ENCODE measurements at places on chromosomes 6 and 20.

- DNase-seq: no peak
These were observed 1044.7 kb downstream of the GRIK2 start for GRCh38 chr6:102438171-102438570.

DNA sequence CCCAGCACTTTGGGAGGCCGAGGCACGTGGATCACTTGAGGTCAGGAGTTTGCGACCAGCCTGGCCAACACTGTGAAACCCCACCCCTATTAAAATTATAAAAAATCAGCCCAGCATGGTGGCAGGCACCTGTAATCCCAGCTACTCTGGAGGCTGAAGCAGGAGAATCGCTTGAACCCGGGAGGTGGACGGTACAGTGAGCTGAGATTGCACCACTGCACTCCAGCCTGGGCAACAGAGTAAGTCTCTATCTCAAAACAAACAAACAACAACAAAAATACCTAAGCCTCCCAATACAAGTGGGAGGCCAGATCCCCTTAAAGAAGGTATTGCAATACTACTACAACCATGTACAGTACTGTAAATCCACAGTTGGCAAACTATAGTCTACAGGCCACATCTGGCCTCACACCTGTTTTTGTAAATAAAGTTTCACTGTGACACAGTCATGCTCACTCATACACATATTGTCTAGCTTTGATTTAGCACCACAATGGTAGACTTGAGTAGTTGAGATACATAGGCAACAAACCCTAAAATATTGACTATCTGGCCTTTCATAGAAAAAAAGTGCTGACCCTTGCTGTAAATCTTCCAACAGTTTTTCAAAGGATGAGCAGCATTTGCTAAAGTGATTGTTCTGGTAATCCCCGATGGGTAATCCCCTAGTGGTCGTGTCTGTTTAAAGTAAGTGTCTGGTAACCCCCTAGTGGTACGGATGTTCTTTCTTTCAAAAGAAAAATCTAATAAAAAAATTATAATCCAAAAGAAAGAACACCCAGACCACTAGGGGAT lies 202.0 kb downstream of the RNGTT start:
- DNase-seq: no peak

DNA sequence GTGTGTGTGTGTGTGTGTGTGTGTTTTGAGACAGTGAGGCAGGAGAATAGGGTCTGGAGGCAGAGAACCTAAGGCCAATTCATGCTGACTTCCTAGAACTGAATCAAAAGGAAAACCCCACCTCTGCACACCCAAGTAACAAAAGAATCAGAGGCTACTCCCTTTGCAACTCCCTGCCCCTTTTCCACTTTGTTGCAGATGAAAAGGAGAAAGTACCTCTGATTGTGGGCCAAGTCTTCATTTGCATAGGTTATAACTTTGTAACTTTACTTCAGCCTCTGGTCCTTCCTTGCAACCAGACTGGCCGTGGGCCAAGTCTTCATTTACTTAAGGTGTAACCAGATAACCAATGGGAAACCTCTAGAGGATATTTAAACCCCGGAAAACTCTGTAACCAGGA lies 168.8 kb downstream of the EYA2 start:
- no peak for DNase-seq

GRCh38 chr6:56513631-56514030 lies 129.1 kb downstream of the DST start:
- DNase-seq: no peak

- DNase-seq: no peak
These were observed 986.2 kb upstream of the CITED2 start for GRCh38 chr6:140360651-140361050.

GRCh38 chr6:90230548-90231215 lies 66.0 kb downstream of the BACH2 start:
- no peak for DNase-seq

DNA sequence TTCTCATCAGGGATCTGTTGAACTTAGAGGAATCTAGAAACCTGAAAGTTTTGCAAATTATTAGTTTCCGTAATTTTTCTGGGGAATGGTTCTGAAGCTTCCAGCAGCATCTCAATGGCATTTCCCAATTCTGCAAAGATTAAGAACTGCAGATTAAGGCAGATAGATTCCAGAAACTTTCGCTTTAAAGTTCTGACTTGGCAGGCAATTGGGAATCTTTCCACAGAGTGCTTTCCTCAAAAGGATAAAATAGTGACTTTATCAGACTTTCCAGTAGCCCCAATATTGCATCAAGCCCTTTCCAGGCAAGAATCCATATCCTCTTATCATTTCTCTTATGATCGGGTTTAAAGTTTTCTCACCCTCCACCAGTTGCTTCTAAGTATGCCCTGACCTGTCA lies 261.1 kb downstream of the FNDC1 start:
- no peak for DNase-seq

DNA sequence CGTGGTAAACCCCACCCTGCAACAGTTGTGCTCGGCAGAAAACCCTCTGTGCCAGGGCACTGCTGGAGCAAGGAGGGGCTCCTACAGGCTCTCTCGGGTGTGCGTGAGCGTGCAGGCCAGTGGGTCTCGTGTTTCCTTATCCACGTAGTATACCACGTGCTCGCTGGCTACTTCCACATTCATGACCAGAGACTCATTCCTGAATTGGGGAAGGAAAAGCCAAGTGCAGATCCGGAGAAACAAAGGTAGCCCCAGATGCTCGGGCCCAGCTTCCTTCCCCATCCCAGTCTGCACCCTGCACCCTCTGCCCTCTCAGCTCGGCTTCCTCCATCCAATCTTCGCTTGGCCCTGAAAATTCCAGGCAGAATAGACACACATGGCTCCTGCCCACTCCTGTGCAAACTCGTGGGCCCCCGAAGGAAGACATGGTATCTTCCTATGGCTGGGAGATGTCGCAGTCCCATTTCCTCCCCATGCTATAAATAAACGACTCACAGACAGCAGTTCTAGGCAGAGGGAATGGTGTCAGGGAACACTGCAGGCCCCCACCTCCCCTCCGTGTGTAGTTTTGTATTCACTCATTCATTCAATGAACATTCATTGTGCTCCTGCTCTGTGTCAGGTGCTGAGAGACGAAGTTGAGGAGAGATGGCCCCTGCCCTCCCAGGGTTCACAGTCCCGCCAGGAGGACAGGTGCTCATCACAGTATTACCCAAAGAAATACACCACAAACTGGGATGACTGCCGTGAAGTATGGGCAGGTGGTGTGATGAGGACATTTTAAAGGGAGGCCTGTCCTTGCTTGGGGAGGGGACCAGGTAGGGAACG lies 29.6 kb downstream of the NPEPL1 start:
- no peak for DNase-seq

DNA sequence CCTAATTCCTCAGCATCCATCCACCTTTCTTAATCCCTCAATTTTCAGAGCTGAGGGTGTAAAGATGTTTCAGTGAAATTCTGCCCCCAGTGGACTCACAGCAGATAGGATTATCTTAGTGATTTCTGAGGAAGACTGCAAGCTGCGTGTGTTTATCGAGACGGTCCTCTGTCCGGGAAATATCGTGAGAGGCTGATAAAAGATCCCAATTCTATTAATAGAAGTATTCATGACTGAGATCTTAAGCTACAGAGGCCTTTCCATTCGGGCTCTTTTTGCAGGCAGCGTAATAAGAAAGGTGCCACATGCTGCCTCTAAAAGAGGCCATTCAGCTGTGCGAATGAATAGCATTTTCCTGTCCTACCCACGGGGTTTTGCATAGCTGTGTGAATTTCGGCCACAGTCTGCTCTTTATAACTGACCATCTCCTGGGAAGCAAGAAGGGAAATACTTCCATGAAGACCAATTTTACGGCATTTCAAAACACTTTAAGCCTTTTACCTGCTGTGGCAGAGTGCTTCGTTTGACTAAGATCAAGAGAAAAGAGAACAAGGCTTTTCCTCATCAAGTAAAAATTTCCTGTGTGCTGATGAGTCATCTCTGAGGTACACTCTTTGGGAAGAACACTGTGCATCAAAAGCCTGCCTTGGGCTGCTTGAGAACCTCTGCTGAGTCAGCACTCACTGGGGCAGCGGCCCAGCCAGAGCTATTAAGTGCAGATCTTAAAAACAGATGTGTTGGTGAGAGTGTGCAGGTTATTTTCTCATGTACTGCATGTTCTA lies 208.8 kb downstream of the ARHGAP18 start:
- no peak for DNase-seq

DNA sequence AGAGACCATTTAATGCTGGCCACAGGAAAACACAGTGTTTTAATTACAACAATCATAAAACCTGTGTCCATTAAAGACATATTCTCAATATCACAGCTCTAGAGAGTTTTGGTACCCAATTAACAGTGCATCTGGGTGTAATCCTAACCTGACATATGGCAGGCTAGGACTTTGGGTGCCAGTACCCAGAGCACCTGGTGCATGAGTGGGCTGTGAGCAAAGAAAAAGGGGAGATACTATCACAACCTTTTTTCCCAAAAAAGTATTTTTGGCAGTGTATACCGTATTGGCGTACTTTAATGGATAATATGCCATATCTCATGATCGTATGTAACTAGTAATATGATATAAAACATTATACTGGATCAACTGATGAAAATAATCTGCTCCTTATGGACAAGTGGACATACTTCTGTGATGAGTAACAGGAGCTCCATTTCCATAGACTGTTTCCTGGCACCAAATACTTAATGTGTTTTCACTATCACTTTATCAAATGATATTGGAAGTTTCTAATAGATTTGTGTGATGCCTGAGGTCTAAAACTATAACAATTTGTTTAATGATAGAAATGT lies 91.7 kb downstream of the COL19A1 start:
- DNase-seq: no peak

DNA sequence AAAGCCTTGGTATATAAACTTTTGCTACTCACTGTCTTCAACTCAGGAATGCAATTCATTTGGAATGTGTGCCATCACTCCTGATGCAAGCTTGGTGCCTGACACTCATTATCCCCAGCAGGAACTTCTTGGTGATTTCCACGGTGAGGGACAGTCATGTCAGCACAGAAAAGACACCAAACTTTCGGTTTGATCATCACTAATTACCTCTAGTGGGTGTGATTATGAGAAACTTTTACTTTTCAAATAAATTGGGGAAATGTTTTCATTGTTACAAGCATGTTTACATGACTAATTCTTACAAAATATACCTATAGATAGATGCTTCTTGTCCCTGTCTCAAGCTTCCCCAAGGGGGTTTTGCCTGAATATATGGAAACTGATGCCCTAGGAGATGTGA lies 40.9 kb downstream of the RPP40 start:
- DNase-seq: no peak

DNA sequence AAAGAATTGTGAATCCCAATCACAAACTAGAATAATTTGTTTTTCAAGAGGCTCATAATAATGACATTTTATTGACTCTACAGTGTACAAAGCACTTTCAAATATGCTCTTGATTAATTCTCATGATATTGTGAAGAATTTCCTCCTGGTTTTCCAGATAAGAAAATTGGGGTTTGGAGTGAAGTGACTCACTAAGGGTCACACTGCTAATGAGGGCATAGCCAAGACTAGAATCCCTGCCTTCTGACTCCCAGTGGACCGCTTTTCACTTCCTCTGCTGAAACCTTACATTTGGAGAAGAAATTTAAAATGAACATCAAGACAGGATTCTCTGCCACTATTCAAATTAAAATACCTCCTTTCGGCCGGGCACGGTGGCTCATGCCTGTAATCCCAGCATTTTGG lies 38.3 kb upstream of the LTV1 start:
- DNase-seq: no peak

- no peak for DNase-seq
These were observed 807 bp downstream of the TBC1D20 start for GRCh38 chr20:461254-462198.

- no peak for DNase-seq
These were observed 5.5 kb upstream of the SOX4 start for GRCh38 chr6:21587961-21588480.

All from cortex of kidney (tissue), 1 donor.